ENCODE measurements at places on chromosomes 4 and X. TPM values are rescaled to one million over a fixed set of nuclear protein-coding genes. Genes with fewer than 3 reads are reported as not detected.

The LIMCH1 gene
- total RNA-seq, result 53.9 TPM

The CTAG2 gene
- not detected for total RNA-seq

The MUC7 gene
- total RNA-seq, result not detected

The PF4V1 gene
- not detected for total RNA-seq

The HEPH gene
- total RNA-seq, result not detected

The RHOXF2B gene
- total RNA-seq, result not detected

The PCDH10 gene
- not detected for total RNA-seq

The NHS gene
- 19.5 TPM for total RNA-seq

The RBM10 gene
- total RNA-seq, result 49.4 TPM

The IGBP1 gene
- total RNA-seq, result 48.3 TPM

The HMGB3 gene
- total RNA-seq, result 99.4 TPM

The ETDB gene
- not detected for total RNA-seq

The GDPD2 gene
- total RNA-seq, result not detected

DNA sequence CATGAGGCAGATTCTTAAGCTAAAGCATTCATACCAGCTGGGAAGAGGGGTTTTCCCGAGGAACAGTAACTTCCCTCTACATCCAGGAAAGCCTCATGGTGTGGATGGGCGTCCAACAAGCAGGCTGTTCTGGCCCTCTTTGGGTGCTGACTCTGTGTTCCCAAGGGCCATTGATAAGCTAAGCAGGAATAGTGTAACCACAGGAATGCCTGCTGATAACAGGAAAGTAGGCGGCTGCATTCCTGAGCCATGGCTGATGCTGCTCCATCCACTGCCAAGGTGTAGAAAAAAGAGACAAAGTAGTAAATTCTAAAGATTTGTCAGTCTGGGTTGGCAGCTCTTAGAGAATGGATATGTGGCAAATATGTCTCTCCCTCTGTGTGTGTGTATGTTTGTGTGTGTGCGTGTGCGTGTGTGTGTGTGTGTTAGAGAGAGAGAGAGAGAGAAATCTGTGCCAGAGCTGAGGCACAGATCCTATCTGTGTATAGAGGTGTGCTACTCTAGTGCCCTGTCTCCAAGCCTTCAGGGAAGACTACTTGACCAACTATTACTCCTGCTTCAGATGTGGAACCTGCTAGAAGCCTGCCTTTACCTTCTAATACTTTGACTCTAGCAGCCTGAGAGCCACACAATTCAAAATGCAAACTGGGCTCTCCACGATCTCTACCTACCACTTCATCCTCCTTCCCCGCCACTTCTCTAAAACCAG is 353.1 kb upstream of the NR3C2 start:
- DNase-seq, result peak; percentile 66

- DNase-seq, result peak; percentile 1
Measured at GRCh38 chr4:155179216-155179615, 29.2 kb upstream of the NPY2R start.

DNA sequence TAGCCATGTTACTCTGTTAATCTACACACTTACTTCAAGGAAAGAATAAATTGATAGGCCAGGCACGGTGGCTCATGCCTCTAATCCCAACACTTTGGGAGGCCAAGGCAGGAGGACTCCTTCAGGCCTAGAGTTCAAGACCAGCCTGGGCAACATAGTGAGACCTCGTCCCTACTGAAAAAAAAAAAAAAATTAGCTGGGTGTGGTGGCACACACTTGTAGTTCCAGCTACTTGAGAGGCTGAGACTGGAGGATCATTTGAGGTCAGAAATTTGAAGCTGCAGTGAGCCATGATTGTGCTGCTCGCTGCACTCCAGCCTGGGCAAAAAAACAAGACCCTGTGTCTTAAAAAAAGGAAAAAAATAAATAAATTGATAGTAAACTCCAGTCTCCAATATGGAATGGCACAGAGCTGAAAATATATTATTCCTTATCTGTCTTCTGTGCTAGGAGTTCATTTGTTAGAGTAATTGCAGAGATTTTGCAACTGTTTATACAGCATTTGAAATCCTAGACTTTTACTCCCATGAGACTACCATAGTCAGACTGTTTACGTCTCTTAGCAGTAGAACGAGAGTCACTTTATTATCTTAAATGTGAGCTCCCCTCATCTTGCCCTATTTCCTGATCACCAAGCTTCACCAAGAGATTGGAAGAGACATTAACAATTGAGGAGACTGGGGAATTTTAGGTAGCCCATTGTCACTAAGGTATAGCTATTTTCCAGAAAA is 18.8 kb upstream of the TMEM131L start:
- no peak for DNase-seq

- no peak for DNase-seq
Measured at GRCh38 chr4:163201358-163201757, 34.7 kb upstream of the NAF1 start.

GRCh38 chrX:49069038-49069437 is 4.8 kb downstream of the PRAF2 start:
- no peak for DNase-seq

DNA sequence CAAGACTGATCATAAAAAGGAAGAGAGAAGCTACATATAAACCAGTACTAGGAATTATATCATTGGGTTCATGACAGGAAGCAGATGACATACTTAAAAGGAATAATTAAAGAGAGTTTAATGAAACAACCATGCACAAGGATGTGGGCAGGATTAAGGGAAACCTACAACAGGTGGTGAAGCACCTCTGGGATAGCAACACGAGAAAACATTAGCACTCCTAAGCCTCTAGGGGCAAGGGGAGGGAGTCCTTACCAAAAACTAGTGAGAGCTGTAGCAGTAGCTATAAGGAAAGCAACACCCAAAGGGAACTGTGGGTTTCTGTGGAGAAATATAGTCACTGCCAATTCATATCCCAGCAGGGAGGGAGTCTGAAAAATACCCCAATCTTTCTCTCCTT is 7.2 kb upstream of the THOC2 start:
- no peak for DNase-seq

DNA sequence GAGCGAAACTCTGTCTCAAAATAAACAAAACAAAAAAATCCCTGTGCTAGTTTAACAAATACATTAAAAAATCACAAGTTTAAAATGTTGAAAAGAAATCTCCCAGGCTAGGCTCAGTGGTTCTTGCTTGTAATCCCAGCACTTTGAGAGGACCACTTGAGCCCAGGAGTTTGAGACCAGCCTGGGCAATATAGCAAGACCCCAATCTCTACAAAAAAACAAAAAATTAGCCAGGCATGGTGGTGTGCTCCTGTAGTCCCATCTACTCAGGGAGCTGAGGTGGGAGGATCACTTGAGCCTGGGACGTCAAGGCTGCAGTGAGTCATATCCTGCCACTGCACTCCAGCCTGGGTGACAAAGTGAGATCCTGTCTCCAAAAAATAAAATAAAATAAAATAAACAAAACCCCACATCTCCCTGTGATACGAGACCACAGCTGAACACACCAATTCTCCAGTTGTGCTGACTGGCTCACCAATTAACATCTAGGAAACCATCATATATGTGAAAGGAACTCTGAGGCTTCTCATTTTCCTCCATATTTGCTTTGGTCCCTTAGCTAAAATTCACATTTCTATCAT is 7.3 kb downstream of the RPS4X start:
- DNase-seq, result no peak

GRCh38 chr4:114103908-114104307 is 124.5 kb upstream of the ARSJ start:
- no peak for DNase-seq

- DNase-seq, result peak; percentile 40
Measured at GRCh38 chr4:40515398-40516293, 114.0 kb downstream of the RBM47 start.

- DNase-seq, result no peak
Measured at GRCh38 chr4:88291003-88291402, 6.6 kb upstream of the PPM1K start.

DNA sequence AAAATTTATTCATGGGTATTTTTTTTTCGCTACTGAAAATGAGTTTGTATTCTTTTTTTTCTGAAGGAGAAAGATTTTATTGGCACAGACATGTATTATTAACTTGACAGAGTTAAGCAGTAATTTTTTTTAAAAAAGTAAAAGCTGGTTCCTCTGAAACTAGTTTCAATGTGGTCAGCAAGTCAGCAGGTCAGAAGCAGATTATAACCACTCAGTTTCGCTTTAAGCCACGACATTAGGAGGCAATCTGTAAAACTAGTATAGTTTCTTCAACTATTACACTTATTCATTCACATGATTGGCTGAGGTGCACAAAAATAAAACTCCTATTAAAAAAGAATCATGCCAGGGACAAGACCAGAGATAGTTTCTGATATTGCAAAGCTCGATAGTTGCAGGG is 714.2 kb upstream of the PCDH7 start:
- no peak for DNase-seq

- DNase-seq, result no peak
Measured at GRCh38 chr4:47914926-47915237, 499 bp upstream of the NFXL1 start.

- no peak for DNase-seq
Measured at GRCh38 chrX:100512471-100512870, 72.3 kb upstream of the TNMD start.

DNA sequence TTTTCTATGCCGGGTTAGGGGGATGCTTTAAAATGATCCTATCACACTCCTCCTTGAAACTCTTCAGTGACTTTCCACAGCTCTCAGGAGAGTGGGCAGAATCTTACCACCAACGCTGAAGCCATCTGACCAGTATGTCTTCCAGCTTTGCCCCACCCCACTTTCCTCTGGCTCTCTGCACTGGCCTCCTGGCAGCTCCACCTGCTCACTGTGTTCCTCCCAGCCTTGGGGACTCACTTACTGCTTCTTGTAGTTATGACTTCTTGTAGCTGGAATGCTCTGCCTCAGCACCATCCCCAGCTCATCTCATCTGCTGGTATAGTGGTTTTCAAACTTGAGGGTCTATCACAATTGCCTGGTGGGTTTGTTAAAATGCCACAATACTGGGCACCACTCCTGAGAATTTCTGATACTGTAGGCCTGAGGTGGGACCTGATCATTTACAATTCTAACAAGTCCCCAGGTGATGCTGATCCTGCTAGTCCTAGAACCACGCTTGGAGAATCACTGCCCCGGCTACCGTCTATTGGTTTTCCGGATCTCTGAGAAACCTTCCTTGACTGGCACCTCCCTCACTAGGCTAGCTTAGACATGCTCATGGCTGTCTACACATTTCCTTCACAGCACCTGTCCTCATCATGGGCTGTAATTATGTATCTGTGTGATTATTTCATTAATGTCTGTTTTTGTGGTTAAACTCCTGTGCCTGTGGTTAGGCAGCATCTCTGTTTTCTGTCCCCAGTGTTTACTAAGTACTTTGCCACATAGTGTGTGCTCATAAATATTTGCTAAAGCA is 152.2 kb downstream of the MGST2 start:
- DNase-seq, result no peak

GRCh38 chrX:23548164-23548563 is 119.1 kb upstream of the PRDX4 start:
- DNase-seq, result no peak

DNA sequence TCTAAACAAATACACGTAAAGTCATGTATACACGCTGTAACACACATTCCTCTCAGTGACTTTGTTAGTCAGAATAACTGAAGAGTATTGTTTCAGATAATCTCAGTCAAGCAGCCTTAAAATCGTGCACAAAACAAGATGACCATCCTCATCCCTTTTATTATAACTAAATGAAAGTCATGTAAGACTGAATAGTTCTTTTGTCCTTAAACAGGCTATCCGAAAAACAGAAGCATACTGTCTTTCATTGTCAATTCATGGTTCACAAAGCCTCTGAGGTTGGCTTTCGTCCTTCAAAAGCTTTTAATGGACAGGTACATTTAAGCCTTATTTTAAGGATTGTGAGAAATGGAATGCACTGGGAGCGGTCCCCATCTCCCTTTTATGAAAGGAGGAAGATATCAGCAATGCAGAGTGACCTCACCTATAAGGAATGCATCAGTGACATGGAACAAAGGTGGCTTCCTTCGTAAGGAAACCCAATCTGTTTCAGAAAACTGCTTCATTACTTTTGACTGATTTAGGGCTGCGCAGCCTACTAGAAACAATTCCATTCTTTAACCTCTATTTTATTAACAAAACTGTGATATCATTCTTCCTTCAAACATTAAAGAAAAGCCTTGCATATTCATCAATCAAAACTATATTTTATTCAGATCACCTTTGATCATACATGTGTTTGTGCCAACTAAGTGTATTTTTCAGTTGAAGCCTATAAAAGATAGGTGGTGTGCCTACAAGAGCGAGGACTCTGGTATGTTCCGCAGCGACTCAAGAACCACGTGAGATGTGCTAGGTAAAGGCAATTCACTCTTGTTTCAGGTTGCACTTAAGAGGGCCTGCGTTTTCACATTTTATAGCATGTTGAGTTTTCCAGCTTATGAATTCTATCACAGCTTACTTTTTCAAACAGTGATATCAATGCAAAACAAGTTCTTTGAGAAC is 19.2 kb downstream of the SH3RF1 start:
- peak; percentile 45 for DNase-seq

GRCh38 chr4:181647396-181648147 is 595.6 kb upstream of the TENM3 start:
- no peak for DNase-seq

GRCh38 chr4:722169-722725 is 16.6 kb downstream of the PCGF3 start:
- DNase-seq, result no peak

GRCh38 chrX:36422368-36422767 is 502.8 kb downstream of the CFAP47 start:
- no peak for DNase-seq

DNA sequence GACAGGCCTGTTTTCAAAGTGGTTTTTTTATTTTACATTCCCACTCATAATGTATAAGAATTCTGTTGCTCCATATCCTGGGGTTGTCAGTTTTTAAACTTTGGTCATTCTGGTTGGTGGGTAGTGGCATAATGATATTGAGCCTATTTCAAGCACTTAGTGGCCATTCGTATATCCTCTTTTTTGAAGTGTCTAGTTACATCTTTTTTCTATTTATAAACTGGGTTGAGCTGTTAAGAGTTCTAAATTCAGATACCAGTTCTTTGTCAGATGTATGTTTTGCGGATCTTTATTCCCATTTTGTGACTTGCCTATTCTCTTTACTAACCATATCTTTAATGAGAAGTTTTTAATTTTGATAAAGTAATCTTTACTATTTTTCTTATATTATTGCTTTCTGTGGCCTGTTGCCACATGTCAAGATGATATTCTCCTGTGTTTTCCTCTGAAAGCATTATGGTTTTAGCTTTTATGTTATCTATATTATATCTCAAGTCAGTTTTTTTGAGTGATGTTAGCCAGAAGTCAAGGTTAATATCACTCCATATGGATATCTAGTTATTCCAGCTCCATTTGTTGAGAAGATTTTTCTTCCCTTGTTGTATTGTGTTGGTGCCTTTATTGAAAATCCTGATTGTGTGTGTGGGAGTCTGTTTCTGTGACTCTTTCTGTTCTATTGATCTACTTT is 110.9 kb downstream of the FHIP1A start:
- DNase-seq, result no peak

DNA sequence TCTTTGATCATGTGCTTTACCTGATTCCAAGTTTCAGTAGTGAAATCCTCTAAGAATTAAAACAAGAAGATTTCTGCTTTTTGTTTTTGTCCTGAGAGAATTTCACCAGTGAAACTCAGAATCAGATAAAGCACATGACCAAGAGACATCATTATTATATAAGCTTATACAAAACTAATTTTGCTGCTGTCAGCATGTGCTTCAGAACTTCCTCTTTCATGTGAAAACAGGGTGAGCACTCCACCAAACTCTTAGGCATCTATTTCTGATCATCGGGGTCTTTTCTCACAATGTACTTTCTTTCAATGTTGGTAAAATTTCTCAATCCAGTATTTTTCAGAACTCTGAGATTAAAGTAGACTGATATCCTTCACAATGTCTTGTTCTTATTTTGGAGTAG is 152.1 kb downstream of the SLC39A8 start:
- no peak for DNase-seq
